Hindlimb muscle (tissue), 1 donor: ENCODE measurements at places on chromosomes 5 and 9. TPM values are rescaled to one million over a fixed set of nuclear protein-coding genes. Genes with fewer than 3 reads are reported as not detected.

Gene ARRDC1
- polyA plus RNA-seq: 48.6 TPM

Gene ZBTB26
- 8.4 TPM for polyA plus RNA-seq

Gene CNTNAP3B
- polyA plus RNA-seq: 6.3 TPM

Gene FBXO4
- polyA plus RNA-seq: 8.3 TPM

Gene IFNA13
- polyA plus RNA-seq: not detected

Gene EQTN
- not detected for polyA plus RNA-seq

DNA sequence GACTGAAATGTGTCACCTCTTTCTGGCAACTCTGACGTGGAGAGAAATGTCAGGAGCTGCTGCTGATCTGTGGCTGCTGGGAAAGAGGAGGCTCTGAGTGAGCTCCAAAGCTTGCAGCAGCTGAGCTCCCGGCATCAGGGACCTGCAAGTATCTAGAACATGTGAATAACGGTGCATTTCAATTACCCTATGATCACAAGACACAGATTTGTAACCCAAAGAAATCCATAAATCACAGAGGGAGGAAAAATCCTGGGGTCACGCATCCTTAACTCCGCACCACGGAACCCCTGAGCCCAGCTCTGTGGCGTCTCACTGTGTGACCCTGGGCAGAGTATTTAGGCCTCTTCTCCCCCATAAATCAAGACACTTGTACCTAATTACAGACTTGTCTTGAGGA, 139.8 kb downstream of the IRX2 start:
- DNase-seq: no peak

DNA sequence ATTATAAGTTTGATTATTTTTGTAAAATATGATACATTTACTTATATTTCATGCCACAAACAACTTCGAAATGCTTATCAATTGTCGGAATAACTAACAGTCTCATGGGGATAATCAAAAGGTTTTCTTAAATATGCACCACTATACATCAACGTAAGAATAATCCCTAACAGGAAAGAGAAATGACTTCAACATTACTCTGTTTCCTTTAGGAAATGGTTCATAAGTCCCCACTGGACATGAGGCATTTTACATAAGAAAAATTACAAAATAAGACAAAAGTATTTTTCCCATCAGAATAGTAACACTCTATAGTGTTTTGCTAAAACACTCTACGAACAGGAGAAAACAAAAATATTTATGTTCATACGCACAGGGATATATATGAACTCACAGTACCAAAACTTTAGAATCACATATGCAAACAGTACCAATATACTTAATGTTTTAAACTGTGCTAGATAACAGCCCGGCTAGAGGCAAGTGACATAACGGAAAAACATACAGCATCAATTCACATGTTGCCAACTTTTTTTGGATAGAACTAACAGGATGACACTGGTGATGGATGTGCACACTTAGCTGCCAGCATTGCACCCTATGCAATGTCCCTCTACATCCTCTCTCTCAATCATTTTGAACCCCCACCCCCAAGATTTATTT, 120.5 kb downstream of the NFIB start:
- DNase-seq: peak; percentile 69

DNA sequence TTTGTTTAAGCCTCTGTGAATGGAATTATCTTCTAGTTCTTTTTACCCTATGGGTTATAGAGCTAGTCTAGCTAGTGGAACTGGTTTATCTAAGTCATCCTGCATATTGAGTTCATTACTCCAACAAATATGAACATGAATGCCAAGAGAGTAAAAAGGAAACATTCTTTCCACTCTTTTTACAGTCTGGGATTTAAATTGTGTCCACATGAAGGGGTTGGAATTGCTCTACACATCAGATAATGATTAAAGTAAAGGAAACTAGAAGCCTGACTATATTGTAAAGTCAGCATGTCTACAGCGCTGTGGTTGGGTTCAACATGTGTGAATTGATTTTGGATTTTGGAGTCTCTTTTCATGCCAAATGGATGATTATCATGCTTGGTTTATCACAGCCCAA, 173.1 kb downstream of the CCDC171 start:
- peak; percentile 33 for DNase-seq

- no peak for DNase-seq
Observed at GRCh38 chr5:156174225-156174624, 152.7 kb upstream of the SGCD start.

- DNase-seq: no peak
Observed at GRCh38 chr5:58087123-58087522, 372.8 kb downstream of the PLK2 start.

DNA sequence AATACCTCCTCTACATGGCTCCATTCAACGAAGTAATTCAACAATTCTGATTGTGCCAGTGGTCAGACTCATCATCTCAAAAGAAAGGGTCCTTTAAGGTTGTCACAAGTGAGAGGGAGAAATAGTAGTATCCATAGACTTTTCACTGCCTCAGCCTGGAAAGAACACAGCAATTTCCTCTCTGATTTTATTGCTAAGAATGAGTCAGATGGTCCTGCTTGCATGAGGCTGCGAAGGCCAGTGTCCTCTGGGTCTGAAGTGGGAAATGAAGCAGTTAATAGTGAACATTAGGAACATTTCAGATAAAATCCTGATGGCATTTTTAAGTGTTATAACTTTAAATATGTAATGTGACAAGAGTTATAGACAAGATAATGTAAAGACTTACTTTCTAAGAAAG, 979.0 kb downstream of the EFNA5 start:
- no peak for DNase-seq

- DNase-seq: no peak
Observed at GRCh38 chr5:145848854-145849253, 13.7 kb upstream of the PRELID2 start.

DNA sequence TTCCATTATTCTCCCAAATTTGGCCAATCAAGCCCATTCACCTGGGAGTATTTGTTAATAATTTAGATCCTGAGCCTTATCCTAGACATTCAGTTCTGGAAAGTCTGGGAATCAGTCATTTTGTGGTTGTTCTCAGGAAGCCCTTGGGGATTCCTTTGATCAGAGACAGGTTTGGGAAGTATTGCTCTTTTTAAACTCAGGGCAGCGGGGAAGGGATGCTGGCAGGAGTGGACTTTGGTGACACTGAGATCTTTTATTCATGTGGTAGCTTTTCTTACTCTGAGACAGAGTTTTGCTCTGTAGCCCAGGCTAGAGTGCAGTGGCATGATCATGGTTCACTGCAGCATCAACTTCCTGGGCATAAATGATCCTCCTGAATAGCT, 586.9 kb downstream of the RAB3C start:
- DNase-seq: no peak

GRCh38 chr5:172364773-172365172, 81.2 kb upstream of the UBTD2 start:
- DNase-seq: no peak
